T follicular helper cell (primary cell): ENCODE measurements at places on chromosomes 12 and 14.

- no peak for DNase-seq
These were observed 66.4 kb upstream of the SLC38A4 start for GRCh38 chr12:46892034-46892705.

- DNase-seq = no peak
These were observed 33.5 kb downstream of the SLC25A21 start for GRCh38 chr14:37138898-37139297.

DNA sequence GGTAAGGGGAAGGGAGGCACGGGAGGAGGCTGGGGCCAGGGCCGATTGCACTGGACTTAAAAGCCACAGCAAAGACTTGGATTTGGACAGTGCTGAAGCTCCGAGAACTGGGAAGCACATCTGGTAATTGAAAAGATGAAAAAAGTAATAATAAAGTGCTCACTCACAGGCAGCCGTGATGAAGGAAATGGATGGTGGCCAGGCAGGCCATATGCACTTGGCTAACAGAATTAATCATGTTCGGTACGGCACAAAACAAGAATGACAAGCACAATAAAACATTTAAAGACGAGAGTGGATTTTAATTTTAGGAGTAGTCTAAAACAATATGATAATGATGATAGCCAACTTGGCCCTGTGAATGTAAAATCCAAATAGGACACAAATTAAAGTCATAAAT, 154.3 kb downstream of the VRK1 start:
- DNase-seq = no peak

- no peak for DNase-seq
These were observed 268 bp downstream of the NDUFB1 start for GRCh38 chr14:92121207-92121669.

DNA sequence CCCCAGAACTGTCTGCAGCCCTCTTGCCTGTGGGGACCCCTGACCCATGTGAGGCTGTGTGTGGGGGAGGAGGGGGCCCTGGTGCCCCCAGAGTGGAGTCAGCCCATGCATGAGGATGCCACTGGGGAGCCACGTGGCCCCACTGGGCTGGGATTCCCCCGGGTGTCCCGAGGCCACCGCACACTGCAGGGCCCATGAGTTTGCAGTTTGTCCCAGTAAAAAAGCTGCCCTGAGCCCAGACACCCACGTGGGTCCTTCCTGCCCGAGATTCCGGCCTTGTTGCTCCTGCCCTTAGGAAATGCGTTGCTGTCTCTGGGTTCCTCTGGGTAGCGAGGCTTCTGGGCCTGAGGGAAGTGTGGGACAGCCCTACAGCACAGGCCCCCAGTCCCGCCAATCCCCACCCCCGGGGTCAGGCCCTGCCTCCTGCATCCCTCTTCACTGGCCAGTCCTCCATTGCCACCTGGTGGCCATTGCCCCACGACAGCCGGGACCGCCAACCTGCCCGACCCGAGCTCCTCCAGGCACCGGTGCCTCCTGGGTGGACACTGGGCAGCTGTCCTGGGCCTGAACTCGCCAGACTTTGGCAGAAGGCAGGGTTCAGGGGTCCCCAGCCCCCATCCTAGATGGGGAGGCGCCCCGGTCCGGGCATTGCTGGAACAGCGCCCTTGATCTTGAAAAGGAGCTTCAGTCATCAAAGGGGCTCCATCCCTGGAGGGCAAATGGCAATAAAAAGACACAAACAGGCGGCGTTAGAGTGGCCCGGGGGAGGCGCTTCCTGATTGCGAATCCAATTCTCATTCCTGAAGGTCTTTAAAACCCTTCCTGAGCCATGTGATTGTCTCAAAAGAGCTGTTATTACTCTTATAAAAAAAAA, 15.6 kb upstream of the C14orf180 start:
- peak; percentile 52 for DNase-seq

DNA sequence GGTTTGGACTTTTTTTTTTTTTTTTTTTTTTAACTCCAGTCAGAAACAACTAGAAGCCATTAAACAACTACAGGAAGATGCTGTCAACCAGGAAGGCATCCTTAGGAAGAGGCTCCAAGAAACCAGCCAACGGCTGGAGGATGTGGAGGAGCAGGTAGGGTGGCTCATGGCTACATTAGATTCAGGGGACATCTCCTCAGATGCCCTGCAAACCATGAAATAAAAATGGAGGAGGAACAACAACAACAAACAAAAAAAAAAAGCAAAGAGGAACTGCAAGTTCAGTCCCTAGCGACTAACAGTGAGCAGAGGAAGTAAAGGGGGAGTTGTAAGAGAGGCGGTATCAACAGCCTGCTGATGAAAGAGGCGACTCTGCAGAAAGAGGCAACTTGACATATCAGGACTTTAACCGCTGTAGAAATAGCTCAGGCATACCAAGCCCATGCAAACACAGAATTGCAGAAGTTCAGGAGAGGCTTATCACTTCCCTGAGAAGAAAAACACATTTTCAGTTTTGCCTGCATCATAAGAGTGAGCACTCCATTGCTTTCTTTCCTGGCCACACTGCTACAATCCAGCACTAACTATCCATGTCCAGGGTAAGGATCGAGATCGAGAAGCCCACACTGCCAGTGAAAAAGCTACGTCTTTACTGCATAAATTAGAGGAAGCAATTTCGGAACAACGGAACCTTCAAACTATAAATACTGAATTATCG, 103.5 kb upstream of the BCAT1 start:
- peak; percentile 31 for DNase-seq

- DNase-seq = no peak
These were observed 26.0 kb downstream of the LRP6 start for GRCh38 chr12:12240662-12241340.

DNA sequence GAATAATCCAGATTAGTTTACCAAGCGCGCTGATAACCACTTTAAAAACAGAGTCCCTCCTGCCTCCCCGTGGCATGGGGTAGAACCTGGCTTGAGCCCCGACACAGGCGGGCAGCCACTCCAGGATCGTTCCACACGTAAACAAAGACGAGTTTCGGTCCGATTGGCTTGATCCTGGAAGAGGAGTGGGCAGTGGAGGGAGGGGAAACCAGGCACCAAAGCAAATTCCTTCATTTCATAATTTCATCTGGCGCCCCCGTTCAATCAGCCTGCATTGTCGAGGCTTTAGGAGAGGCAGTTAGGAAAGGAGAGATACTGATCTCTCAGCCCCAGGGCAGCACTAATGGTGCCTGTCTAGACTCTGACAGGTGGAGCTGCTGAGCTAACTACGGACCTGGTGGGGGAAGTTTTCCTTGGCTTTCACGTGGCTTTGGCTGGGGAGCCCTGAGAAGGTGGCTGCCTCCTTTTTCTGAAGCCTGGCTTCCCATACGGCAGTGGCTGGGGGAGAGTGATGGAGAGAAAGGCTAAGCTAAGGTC, 751 bp upstream of the GPRC5A start:
- DNase-seq = no peak

GRCh38 chr14:61381553-61381952, 60.2 kb downstream of the PRKCH start:
- no peak for DNase-seq

GRCh38 chr14:102210421-102211042, 70.8 kb downstream of the WDR20 start:
- no peak for DNase-seq

DNA sequence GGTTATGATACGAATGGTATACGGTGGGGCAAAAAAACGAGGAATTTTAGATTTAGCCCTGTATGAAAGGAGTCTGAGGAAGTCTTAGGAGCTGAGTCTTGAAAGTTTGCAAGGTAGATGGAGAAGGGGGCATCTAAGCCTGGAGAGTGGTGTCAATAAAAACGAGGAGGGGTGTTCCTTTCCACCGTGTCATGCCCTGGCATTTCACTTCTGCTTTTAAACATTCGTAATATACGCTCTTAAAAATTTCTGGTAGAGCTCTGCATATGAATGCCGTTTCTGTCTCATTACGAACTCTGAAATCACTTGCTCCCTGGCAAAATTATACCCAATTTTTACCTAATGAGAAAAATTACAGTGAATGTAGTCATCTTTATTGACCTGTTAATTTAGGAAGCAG, 170.2 kb downstream of the ERC1 start:
- DNase-seq = no peak

DNA sequence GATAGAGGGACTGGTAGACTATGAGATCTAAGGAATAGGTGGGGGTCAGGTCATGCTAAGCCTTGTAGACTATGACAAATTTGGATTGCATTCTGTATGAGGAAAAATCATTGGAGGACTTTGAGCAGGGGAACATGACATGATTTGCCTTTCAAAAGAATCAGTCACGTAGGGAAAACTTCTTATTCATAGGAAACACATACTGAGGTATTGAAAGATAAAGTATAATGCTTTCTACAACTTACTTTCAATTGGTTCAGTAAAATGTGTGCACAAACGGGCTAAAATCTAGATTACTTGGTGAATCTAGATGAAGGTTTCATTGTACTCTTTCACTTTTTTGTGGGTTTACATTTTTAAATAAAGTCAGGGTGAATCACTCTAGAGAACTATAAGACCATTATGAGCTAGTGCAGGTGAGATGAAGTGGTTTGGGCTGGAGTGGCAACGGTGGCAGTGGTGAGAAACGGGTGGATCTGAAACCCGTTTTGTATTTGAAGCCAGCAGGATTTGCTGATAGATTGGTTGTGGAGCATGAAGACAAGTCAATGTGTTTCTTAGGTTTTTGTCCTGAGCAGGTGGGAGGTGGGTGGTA, 6.7 kb downstream of the BBS10 start:
- DNase-seq = no peak

GRCh38 chr12:47273191-47273626, 193.4 kb upstream of the AMIGO2 start:
- DNase-seq = no peak

GRCh38 chr14:100538351-100539002, 48.7 kb downstream of the BEGAIN start:
- no peak for DNase-seq

DNA sequence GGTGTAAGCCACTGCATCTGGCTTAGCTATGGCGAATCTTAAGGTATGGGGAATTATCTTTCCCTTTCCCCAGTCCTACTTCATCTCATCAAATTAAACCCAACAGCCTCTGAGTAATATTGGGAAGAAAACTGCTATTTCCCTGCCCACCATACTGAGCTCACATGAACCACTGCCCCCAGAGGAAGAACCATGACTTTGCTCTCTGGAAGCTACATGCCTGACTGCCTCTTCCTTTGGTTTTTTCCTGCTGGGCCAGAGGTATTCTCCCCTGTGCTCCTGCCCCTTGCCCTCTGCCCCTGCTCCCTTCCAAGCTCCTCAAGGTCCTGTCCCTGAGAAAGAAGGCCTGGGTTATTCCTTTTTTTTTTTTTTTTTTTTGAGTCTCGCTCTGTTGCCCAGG, 15.2 kb downstream of the RILPL2 start:
- no peak for DNase-seq

DNA sequence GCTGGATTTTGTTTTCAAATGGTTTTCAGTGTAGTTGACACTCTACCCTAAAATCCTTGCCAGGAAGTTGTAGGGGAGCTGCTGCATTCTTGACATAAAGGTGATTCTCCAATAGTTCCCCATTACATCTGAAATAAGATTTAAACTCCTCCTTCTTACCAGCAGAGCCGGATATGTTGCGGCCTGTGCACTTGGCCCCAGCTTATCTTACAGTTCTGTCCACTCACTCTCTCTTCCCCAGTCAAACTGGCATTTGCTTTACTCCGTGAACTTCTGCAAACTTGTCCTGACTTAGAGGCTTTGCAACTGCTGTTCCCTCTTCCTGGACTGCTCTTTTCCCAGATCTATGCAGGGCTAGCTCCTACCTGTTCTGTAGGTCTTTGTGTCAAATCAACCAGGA, 929.5 kb downstream of the VRK1 start:
- DNase-seq = no peak

DNA sequence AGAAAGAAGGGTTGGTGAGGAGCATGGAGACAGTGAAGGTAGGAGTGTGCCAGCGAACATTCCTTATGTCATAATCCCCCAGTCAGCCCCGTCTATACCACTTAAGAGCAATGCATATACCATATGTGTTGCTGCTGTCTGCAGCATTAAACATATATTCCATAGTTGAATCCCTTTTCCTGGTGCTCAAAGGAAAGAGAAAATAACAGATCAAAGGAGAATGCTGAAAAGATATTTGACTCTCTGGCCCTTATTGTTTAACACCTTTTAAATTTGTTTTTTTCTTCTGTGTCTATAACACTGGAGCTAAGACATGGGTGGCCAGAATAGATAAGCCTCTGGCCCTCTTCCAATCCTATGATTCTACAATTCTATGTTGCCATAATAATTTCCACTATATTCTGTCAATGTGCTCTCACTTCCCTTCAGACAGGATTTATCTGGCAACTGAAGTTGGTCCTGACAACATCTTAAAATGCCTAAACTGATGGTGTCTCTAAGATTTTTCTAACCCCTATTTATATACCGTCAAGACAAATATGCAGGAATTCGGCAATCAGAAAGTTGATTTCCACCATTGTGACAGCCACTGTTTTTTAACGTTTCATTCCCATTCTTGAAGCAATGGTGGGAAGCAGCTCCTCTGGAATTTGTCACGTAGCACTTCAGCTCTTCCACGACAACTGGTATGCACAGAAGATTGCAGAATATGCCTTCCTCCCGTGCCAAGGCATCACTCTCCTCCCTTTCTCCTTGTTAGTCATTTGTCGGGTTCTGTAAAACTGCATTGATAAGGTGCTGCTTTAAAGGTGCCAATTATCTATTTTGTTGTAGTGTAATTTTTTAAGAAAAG, 204.7 kb downstream of the BCAT1 start:
- no peak for DNase-seq

DNA sequence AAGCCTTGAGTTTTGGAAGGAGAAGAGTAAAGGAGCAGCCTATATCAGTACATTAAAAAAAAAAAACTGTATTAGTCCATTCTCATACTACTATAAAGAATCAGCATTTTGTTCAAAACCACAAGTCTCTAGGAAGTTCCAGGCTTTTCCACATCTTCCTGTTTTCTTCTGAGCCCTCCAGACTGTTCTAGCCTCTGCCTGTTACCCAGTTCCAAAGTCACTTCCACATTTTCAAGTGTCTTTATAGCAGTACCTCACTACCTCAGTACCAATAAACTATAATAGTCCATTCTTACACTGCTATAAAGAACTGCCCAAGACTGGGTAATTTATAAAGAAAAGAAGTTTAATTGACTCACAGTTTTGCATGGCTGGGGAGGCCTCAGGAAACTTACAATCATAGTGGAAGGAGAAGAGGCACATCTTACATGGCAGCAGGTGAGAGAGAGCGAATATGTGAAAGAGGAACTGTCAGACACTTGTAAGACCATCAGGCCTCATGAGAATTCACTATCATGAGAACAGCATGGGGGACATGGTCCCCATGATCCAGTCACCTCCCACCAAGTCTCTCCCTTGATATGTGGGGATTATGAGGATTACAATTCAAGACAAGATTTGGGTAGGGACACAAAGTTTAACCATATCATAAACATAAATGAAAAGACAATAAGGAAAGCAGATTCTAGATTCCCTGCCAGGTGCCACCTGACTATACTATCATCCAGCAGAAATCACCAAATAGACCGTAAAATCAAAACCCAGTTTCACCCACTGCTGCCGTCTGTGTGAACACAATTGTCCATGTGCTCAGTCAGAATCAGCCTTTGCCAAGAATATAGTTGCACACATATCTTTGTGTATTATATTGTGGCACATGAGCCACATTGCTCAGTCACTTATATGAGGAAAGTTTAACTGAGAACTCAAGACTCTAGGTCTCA, 27.8 kb downstream of the TOGARAM1 start:
- no peak for DNase-seq
